ENCODE measurements at places on chromosomes 1 and 21.

DNA sequence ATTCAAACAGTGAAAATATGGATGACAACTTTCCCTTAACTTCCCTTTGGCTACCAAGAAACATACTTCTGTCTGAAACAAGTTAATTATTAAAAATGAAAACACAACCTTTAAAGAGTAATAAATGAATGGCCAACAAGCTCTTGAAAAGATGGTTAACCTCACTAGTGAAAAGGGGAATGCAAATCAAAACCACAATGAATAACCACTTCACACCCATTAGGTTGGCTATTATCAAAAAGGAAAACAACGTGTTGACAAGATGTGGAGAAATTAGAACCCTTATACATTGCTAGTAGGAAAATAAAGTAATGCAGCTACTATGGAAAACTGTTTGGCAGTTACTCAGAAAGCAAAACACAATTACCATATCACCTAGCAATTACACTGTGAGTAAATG lies 14.1 kb downstream of the COP1 start:
- no peak for DNase-seq

DNA sequence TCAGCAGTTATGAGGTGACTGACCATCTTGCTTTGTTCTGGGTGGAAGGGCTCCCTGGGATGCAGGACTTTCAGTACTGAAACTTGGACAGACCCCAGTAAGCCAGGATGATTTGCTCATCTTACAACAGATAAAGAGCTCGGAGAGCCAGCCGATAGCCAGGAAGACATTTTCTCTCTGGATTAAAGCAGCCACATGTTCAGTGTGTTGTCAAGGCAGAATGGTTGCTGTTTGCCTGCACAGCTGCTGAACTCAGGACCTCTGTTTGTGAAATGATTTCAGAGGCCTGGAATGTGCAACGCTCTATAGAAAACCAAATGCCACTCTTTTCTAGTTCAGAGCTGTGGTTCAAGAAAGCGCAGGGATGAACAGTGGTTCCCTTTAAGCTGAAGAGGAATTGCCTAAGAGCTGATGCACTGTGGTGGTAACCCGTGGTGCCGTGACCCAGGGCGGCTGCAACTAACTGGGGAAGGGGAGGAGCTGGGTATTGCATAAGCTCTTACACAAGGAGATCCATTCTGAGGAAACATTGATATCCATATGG lies 40.7 kb downstream of the CASQ2 start:
- peak; percentile 80 for DNase-seq

DNA sequence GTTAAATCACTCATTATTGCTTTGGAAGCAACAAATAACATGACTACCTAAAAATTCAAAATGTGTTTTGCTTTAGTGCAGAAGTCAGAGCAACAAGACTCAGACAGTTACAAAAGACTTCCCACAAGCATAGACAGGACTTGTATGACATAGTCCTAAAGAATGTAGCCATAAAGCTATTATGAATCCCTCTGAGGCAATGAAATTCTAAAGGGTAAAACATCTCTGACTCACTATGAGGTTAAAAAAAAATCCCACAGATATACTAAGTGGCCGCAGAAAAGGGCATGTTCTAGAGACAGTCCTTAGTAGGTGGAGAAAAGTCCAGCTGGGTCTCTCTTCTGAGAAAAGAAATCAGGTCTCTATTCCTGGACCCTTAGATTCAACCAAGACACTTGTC lies 4.9 kb downstream of the PRKAB2 start:
- DNase-seq: peak; percentile 92

DNA sequence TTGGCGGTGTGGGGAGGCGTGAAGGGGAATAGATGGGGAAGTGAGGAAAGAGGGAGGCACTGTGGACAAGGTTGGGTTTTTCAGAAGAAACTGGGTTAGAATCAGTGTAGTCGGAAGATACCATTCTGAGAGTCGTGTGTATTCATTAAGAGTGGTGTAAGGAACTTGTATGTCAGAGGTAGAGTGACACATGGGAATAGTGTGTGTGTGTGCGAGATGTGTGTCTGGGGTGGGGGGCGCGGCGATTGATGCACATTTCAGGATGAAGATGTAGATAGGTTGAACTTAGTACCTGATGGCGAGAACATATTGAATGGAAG lies 878 bp downstream of the SMG7 start:
- DNase-seq: peak; percentile 8

GRCh38 chr1:32997381-32997891 lies 32.8 kb upstream of the RNF19B start:
- peak; percentile 88 for DNase-seq

DNA sequence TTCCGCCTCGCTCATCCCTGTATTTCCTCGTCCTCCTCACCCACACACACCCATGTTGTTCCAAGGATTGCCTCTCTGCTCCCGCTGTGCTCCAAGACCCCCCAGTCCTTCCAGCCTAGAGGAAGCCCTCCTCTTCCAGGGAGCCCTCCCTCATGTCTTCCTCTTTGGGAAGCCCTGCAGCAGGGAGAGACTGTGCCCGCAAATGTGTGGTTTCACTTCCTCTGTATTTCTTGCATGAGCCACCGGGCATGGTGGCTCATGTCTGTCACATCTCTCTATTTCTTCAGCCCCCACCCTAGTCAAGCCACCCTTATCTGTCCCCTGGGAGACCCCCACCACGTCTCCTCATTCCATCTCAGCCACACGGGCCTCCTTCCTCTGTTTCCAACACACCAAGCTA lies 57.5 kb upstream of the PAX7 start:
- DNase-seq: no peak

- DNase-seq: no peak
Observed at GRCh38 chr1:226681652-226682493, 57.2 kb downstream of the ITPKB start.

DNA sequence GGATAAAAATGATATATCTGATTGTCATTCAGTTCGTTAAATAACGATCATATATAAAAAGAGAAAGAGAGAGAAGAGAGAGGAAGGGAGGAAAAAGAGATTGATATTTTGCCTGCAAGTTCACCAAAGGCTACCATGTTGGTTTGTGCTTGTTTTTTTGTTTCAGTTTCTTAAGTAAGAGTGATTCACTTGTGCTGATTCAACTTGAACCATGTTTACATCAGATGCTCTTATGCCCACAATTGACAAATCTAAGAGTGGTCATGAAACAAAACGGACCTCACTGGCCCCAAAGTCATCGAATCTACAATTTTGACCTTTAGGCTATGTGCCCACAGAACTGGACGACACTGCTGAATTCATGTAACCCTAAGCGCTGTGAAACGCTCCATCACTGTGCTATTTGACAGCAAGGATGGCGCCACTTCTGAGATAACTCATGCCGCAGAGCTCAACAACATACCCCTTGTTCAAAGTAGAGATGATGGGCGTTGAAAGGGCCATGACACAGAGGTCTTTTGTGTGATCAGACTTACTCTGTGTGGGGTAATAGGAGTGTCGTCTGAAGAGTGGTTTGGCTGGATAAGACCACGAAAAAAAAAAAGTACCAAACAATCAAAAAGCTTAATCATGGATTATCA lies 481.4 kb downstream of the SETD4 start:
- peak; percentile 34 for DNase-seq

GRCh38 chr21:42188663-42189062 lies 30.3 kb upstream of the ABCG1 start:
- no peak for DNase-seq

- no peak for DNase-seq
Observed at GRCh38 chr1:4655674-4656532, 1.5 kb downstream of the AJAP1 start.

- no peak for DNase-seq
Observed at GRCh38 chr1:66237042-66237441, 296.9 kb upstream of the SGIP1 start.

DNA sequence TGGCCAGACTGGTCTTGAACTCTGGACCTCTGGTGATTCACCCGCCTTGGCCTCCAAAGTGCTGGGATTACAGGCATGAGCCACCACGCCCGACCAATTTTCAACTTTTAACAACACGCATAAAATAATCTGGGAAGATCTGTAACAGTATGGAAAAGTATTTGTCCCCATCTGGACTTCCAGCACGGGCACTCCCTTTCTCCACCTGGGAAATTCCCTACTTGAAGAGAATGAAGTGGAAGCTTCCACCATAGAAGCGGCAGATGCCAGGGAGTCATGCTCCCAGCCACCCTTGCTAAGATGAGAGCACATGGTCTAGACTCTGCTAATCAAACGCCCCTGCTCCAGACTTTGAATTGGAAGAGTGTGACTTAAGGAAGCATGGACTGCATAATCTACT lies 9.0 kb upstream of the GPR137B start:
- no peak for DNase-seq

DNA sequence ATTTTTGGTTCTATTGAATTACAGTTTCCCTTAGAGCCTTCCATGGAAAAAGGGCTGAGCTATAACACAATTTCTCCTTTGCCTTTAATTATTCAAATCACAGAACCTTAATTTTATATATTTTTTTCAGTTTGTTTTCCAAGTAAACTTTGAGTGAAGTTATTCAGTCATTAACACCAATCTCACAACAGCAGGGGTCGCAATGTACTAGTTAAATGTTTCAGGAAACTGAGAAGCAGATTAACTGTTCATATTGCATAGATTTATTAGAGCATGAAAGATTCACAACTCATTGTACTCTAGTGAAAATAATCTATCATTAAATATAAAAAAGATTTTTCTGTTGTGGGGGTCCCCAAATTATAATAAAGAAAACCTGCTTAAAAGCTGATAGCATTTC lies 64.1 kb downstream of the KIFAP3 start:
- DNase-seq: peak; percentile 52

GRCh38 chr1:26410706-26411623 lies at the start of gene LIN28A:
LIN28A (plus strand) TSS chr1:26410817; CDS start chr1:26410892, 75 bp downstream.
- no peak for DNase-seq

- peak; percentile 83 for DNase-seq
Observed at GRCh38 chr1:248823517-248824001, 2.2 kb downstream of the SH3BP5L start.

GRCh38 chr1:10755970-10756521 lies 40.4 kb downstream of the CASZ1 start:
- DNase-seq: peak; percentile 37

DNA sequence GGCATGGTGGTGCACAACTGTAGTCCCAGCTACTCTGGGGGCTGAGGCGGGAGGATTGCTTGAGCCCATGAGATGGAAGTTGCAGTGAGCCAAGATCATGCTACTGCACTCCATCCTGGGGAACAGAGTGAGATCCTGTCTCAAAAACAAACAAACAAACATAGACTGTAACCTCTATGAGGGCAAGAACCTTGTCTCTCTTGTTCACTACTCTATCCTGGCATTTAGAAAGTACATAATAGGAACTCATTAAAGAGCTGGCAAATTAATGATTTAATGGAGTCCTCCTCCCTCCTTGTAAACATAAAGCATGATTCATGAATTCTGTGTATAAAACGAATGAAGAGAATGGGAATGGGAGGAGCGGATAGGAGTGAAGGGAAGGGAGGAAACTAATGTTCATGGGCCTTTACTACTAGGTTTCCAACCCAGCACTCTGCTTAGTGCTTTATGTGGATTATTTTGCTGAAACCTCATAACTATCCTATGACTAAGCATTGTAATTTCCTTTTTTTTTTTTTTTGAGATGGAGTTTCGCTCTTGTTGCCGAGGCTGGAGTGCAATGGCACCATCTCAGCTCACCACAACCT lies 8.6 kb downstream of the LMOD1 start:
- DNase-seq: peak; percentile 81

- DNase-seq: peak; percentile 79
Observed at GRCh38 chr1:201750934-201751333, 78.0 kb upstream of the IPO9 start.

DNA sequence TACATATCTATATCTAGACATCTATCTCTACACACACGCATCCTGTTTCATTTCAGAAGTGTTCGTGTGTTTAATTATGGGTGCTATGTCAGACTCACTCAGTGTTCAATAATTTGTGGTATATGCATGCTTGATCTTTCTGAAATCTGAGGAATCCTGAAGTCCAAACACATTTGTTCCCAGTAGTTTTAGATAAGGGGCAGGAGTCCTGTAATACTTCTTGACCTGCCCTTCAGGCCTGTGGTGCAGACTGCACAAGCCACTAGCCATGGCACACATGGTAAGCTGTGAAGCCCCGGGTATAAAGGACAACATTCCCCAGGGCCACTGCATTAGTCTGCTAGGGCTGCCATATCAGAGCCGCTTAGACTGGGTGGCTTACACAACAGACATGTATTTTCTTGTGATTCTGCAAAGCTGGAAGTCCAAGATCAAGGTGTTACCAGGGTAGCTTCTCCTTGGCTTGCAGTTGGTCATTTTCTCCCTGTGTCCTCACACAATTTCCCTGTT lies 267.2 kb downstream of the RHOU start:
- no peak for DNase-seq

- DNase-seq: peak; percentile 62
Observed at GRCh38 chr1:67850151-67850551, 16.9 kb upstream of the GNG12 start.

- no peak for DNase-seq
Observed at GRCh38 chr1:205569411-205570172, 62.2 kb downstream of the ELK4 start.

DNA sequence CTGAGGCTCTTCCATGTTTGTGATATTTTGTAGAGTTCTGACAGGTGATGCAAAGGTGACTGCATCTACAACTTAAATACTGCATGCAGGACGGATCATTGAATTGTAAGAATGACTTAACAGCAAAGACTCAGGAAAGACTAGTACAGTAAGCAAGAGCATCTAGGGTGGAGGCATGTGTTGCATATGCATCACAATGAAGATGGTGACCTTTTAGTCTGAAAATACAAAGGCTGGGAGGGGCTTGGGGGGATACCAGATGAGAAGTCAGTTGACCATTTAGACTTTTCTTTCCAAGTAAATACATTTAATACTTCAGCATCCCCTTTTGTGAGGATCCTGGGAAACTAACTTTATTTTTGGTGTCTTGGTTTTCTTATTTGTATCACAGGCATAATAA lies 145.5 kb downstream of the NUF2 start:
- DNase-seq: no peak

DNA sequence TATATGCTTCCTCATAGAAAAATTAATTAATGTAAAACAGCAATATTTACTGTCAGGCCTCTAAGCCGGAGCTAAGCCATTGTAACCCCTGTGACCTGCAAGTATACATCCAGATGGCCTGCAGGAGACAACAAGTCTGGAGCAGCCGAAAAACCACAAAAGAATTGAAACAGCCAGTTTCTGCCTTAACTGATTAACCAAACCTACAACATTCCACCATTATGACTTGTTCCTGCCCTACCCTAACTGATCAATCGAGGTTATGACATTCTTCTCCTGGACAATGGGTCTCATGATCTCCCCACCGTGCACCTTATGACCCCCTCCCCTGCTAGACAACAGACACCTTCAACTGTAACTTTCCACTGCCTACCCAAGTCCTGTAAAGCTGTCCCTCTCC lies 205.8 kb upstream of the DUSP10 start:
- no peak for DNase-seq

GRCh38 chr1:54701066-54701465 lies 14.6 kb upstream of the TTC4 start:
- no peak for DNase-seq

GRCh38 chr1:225766967-225767633 lies 10.5 kb upstream of the SRP9 start:
- peak; percentile 93 for DNase-seq
